ENCODE measurements at places on chromosomes 1 and 21.
A peak's percentile ranks its signal among the peaks of the same experiment; 100 is the strongest.

- DNase-seq = no peak
These were observed 270.9 kb downstream of the TNR start for GRCh38 chr1:175472464-175472863.

DNA sequence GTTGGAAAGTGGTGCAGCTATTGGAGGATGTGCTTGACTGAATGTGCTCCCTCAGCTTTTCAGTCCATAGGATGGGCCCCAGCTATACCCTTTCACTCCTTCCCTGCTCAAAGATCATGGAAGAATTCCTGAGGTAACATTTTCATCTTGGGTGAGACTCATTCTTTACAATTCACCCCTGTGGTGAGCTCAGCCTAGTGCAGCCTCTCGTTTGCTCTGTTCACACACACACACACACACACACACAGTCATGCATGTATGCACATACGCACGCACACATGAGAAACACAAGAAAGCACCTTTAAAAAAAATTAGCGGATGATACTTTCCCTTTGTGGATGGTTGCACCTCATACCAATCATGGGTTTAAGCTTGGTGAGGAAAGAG is 25.8 kb downstream of the CCN1 start:
- DNase-seq = no peak

- no peak for DNase-seq
These were observed 583.4 kb downstream of the DPYD start for GRCh38 chr1:97337250-97338030.

GRCh38 chr1:99281105-99281504 is 16.8 kb downstream of the PLPPR4 start:
- DNase-seq = no peak

- DNase-seq = no peak
These were observed 59.8 kb downstream of the ERG start for GRCh38 chr21:38438462-38438893.

GRCh38 chr1:4407851-4408250 is 246.6 kb upstream of the AJAP1 start:
- no peak for DNase-seq

DNA sequence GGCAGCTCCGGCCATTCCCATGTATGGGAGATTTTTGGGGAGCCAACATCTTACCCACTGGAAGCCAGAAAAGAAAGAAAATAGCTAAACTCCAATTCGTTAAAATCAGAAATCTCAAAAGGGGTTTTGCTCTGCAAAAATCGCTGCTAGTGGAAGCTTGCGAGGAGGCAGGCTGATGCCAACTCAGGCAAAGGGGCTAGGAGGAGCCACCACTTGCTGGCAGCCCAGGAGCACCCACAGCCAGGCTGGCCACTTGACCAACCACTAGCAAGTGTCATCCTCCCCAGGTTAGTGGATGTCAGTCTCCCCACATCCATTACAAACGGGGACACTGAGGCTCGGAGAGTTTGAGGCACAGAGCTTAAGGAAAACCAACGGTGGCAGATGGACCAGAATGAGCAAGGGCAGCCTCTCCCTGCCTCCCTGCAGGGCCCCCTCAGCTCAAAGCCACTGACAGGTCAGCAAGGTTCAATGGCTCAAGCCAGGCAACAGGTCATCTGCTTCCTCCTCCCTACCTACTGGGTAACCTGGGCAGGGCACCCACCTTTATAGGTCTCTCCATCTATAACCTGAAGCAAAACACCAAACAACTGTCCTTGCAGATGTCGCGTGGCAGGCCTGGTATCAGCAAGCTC is 10.8 kb downstream of the KCNN3 start:
- DNase-seq = no peak

DNA sequence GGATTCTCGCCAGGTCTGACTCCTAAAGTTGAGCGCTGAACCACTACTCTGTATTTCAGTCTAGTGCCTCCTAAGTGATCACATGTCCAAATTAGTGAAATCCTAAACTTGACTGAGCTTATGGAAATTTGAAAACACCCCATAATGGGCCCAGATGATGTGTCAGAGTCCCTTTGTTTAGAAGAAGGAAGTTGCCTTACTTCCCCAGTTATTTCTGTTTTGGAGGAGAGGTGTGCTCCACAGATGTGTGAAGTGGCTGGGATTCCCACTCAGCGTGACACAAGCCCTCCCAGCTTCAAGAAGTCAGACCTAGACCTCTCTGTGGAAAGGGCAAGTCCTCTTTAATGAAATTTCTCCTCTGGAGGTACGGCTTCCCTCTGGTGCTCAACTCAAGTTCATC is 188.8 kb downstream of the TTLL7 start:
- no peak for DNase-seq

DNA sequence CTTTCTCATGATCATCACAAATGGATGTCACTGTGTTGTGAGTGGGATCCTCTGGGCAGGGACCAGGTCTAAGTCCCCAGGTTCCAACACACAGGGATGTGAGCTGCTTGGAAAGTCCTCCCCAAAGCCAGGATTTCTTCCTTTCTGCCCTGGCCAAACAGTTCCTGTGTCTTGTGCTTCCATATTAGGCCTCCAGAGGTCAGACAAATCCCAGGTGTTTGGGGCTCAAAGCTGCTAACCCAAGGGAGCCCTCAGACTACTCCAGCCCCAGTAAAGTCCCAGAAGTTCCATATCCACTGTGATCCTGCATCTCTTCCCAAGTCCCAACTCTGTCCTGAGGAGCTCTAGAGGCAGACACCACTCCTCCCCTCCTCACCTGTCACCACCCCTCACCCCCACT is 27.7 kb upstream of the MAGOH start:
- no peak for DNase-seq

DNA sequence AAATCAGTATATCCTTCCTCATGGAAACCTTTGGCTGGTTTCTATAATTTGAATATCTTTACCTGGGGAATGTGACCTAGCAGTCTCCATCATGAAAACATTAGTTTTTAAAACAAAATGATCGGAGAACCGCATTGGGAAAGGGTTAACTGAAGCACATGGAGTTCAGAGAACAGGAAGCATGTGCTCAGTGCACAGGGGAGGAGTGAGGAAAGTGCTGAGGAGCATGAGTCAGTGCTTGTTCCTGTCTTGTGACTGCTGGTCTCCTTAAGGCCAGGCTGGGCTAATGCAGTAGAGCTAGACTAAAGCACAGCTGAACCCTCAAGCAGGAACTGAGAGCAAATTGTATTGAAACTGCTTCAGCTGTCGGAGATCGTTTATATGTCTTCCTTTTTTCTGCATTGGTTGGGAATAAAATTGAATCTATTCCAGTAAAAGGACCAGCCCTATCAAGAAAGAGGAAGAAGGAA is 5.8 kb downstream of the IFI16 start:
- DNase-seq = peak; percentile 84

- no peak for DNase-seq
These were observed 5.7 kb upstream of the ABCA4 start for GRCh38 chr1:94126651-94127050.

DNA sequence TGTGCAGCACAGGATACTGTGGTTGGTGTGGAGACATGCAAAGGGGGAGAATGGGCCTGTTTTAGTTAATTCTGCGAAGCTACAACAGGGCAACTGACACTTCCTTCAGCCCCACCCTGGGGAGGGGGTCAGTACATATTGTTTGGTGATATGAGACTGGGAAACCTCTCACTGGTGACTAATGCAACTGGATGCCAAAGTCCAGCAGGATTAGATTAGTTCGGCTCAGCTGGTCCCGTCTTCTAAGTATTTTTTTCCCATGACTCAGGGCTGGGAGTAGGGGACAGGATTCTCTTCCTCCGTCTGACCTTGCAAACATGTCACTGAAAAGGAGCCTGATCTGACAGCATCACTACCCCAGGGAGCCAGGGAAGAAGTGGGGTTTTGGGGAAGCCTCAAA is 43.0 kb downstream of the PLXNA2 start:
- no peak for DNase-seq

DNA sequence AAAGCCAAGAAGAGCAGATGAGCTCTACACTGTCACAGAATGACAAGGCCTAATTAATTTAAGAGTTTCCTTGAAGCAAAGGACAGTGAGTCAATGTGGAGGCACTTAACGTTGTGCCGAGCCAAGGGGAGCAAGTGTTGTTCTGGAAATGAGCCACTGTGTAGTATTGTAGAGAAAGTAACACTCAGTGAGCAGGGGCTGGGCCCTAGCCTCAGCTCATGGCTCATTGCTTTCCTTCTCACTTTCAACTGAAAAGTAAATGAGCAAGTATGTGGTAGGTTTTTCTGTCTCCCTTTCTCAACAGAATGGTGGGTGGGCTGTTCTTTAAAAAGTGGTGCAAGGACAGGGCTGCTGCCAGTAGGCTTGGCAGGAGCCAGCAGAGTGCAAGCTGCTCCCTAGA is 11.8 kb upstream of the KIAA0040 start:
- no peak for DNase-seq

GRCh38 chr1:153610811-153611301 is 2.1 kb downstream of the S100A16 start:
- no peak for DNase-seq

GRCh38 chr1:220775240-220775853 is 11.4 kb upstream of the MTARC1 start:
- peak; percentile 29 for DNase-seq

DNA sequence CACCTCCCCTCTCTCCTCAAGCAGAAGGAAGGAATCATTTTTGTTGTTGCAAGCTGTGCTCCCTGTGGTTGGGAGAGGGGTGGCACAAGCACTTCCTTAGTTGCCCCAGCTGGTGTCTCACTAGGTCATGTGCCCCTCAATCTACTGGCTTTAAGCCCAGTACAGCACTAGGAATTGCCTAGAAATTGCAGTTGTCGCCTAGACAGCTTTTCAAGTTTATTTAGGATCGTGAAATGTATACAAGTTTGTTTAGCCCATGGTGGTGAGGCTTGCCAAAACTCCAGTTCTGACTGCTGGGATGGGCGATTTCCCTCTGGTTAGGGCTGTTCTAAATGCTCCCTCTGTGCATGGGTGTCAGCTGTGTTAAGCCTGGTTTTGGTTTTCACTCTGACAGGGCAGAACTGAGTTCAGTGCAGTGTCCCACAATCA is 126.8 kb upstream of the ZNF644 start:
- DNase-seq = peak; percentile 39

GRCh38 chr1:31482482-31483011 is 69.5 kb downstream of the SERINC2 start:
- no peak for DNase-seq

- peak; percentile 68 for DNase-seq
These were observed 1.0 kb downstream of the BTG2 start for GRCh38 chr1:203306089-203306964.

GRCh38 chr1:238951809-238952208 is 434.6 kb upstream of the CHRM3 start:
- peak; percentile 75 for DNase-seq

GRCh38 chr1:18723206-18723605 is 92.6 kb downstream of the PAX7 start:
- no peak for DNase-seq

- no peak for DNase-seq
These were observed 154.3 kb upstream of the USP24 start for GRCh38 chr1:55369474-55369873.

GRCh38 chr1:42797979-42798378 is 13.2 kb downstream of the TMEM269 start:
- no peak for DNase-seq

- peak; percentile 4 for DNase-seq
These were observed 7.2 kb downstream of the C1orf116 start for GRCh38 chr1:207025146-207025880.

DNA sequence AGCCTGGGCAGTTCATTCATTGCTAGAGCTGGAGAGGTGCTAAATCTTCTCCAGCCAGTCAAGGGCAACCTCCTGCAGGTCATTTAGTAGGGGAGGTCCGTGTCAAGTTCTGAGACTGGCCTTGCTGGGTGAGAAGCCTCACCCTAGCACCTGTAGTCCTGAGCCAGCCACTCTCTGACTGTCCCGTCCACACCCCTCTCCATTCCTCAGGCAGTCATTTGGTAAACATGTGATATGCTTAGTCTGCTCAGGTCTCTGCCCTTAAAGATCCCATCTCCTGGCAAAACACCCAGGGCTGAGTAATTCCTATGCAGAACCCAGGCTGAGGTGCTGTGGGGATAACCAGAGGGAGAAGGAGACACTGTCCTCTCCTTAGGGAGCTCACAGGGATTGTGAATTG is 13.7 kb upstream of the IGFN1 start:
- no peak for DNase-seq

DNA sequence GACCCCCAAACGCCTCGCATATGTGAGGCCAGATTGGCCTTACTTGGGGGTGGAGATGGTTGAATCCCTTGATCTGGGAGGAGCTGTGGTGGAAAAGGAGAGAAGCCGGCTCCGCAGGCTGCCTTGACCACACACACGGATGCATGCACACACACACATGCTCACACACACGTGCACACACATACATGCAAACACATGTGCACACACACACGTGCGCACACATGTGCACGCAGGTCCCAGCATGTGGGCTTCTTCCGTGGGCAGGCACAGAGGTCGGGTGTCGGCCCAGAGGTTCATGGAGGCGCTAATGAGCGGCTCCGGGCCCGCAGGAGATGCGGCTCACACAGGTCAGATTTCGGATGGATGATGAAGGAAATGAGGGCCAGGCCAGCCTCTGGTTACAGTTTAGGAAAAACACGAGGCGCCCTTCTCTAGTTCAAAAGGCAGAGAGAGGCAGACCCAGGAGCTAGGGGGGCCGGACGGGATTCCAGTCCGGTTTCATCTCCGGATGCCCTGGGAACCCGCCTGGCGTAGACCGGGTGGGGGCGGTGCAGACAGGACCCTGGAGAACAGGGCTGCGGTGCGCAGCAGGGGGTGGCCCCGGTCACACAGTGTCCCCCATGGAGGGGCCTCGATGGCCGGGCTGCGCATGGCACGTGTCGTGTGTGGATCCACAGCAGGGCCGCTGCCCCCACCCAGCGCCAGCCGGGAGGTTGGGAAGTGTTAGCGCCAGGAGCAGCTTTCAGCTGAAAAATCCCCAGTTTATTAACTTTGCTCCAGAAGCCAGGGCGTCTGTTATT is 91.1 kb upstream of the ACTRT2 start:
- no peak for DNase-seq

DNA sequence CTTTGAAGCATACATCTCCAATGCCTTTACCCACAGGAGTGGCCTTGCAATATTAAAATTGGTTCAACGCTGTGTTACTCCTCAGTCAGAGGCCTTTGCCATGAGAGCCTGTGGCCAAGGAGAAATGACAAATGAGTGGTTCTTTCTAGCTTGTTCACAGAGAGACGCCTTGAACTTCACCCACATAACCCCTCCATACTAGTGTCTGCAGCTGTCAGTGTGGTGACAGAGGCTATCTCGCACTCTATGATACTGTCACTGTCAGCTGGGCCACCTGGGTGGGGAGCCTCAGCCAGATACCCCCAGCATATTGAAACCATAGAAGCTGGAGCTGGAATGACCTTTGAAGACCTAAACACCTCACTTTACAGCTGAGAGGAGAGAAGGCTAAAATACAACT is 57.4 kb upstream of the LBR start:
- DNase-seq = no peak
